ENCODE measurements at places on chromosomes 1 and 21.

DNA sequence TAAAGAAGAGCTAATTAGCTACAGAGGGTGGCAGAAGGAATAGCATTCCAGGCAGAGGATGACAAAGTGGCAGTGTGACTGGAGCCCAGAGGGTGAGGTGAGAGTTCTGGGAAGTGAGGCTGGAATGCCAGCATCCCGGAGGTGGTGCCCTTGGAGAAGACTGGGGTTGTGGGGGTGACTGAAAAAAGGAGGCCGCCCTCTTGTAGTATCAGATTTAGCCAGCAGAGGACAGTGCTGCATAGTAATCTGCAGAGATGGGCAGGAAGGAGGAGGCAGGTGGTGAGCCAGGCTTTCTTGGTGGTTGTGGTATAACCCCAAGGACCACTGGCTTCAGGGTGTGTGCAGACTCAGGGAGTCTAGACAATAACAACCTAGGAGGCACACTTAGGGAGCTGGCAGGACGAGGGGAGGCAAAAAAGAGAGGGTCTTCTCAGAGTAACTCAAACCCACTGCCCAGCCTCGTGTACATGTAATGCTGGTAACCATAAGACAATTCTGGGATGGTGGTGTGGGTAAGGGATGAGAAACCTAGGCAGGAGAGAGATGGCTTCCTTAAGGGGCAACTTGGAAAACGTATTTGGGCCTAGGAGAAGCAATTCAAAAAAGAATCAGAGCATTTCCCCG is 30.5 kb downstream of the MROH7 start:
- peak; percentile 67 for DNase-seq

GRCh38 chr1:159421821-159422220 is 10.2 kb upstream of the OR10J4 start:
- no peak for DNase-seq

GRCh38 chr1:1082776-1083415 is 8.8 kb upstream of the RNF223 start:
- no peak for DNase-seq

GRCh38 chr1:94551449-94551848 is 9.9 kb upstream of the F3 start:
- no peak for DNase-seq

GRCh38 chr1:53123453-53124140 is 18.8 kb downstream of the SLC1A7 start:
- DNase-seq = no peak

DNA sequence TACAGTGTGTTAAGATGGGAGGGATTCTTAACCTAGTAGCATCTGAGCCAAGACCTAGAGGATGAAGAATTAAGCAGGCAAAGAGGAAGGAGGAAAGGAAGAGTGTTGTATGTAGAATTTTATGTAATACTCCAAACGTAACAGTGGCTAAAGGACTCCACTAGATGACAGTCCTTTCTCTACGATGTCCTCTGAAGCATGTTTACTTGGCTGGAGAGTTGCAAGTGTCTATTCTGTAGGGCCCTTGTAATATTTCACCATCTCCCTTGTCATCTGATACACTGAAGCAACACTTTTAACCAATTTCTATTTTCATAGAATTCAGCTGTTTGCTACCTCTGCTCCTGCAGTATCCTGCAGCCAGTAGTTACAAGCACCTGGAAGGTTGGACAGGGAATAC is 2.2 kb upstream of the YBX1 start:
- peak; percentile 31 for DNase-seq

GRCh38 chr1:247459507-247459906 is 1.6 kb upstream of the OR2B11 start:
- DNase-seq = no peak

GRCh38 chr1:231665101-231665500 is 38.5 kb downstream of the DISC1 start:
- no peak for DNase-seq

GRCh38 chr1:230772457-230773395 is 25.5 kb downstream of the CAPN9 start:
- peak; percentile 63 for DNase-seq

- DNase-seq = no peak
Observed at GRCh38 chr1:47161298-47162040, 24.2 kb downstream of the CYP4A22 start.

DNA sequence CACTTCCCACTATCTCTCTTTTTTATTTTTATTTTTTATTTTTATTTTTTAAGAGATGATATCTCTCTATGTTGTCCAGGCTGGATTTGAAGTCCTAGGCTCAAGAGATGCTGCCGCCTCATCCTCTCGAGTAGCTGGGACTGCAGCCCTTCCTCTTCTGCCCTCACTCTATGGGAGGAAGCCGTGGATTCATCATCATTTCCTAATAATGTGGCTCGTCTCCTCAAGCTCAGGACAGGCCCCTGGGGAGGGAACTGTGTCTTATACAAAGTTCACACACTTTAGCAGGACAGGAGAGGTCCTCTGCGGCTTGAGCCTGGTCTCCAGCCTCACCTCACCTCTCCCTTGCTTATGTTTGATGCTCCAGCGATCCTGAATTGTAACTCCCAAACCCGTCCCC is 16.5 kb upstream of the IFFO2 start:
- no peak for DNase-seq

- DNase-seq = peak; percentile 89
Observed at GRCh38 chr1:42913426-42914091, 45.1 kb downstream of the SLC2A1 start.

- DNase-seq = peak; percentile 98
Observed at GRCh38 chr21:33976082-33977016, 60.7 kb upstream of the ATP5PO start.

GRCh38 chr1:217149791-217150190 is 426.6 kb upstream of the ESRRG start:
- DNase-seq = no peak

DNA sequence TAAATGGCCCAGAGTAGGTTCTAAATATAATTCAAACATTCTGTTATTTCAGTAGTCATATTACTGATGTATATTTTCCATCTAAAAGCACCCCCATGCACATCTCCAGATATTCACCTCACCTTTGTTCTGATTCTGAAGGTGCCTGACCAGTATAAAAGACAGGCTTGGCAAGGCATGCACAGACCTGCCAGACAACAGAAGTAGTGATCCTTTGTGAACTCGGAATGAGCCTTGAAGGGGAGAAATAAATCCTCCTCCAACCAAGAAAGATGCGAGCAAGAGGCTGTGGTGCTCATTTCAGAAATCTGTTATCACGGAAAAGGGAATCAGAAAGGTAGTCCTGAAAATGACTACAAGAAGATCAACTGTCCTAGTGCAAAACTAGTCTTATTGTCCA is 287.3 kb downstream of the VAV3 start:
- no peak for DNase-seq

DNA sequence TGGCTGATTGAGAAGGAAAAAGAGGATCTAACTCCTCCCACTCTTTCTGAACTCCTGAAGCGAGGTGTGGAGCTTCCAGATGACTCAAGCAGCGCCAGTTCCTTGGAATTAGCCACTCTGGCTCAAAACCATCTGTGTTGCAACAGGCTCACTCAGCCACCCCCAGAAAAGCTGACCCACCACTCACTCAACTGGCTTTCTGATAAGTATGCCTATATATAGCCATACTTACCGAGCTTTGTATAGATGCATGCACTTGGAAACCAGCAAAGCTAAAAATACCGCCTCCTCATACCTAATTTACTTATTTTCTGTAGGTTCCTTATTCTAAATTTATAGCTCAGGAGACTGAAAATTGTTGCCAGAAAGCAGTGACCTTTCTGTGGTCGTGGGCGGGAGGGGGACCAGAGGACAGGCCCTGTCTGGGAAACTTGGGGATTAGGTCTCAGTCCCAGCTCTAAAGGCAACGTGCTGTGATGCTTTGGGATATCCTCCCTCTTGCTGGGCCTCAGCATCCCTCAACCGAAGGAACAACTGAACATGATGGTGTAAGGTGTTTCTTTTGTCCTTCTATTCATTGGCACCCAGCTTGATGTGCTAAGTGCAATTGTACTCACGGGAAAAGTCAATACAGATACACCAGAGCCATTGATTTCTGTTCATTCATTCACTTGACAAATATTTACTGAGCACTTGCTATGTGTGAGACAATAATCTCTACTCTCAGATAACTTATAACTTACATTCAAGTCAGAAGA is 65.7 kb downstream of the NENF start:
- DNase-seq = peak; percentile 38

DNA sequence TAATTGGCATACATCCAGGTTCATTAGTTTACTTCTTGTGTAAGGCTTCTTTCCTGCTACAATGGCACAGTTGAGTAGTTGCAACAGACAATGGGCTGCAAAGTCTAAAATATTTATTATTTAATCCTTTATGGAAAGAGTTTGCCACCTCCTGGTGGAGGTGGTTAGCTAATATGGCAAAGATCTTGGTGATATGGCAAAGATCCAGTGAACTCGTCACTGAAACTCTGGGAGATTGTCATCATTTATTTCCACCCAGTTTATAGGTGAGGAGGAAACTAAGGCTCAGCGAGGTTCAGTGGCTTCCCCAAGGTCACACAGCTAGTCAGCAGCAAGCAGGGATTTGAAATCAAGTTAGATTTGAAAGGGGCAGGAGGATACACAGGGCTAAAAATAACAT is 16.1 kb upstream of the IFFO2 start:
- peak; percentile 10 for DNase-seq

DNA sequence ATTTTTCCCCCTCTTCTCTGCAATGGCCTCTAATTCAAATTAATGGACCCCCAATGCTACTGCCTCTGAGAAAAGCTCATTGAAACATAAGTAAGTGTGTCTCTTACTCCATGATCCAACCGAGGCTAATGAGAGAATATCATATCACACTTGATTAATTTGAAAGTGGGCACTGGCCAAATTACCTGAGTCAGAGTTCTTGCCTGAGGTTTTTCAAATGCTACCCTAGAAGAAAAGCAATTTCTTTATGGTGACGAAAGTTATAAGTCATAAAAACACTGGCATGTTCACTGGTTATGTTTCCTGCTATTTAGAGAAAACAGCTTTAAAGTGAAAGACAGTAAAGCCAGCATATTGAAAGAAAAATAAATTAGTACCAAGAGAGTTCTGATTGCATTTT is 368.8 kb upstream of the TMPRSS15 start:
- DNase-seq = no peak

- peak; percentile 64 for DNase-seq
Observed at GRCh38 chr1:218339267-218339831, 5.8 kb upstream of the TGFB2 start.

- DNase-seq = no peak
Observed at GRCh38 chr1:241615043-241615974, 24.9 kb downstream of the CHML start.

- no peak for DNase-seq
Observed at GRCh38 chr1:222284466-222284865, 263.4 kb downstream of the HHIPL2 start.

GRCh38 chr1:41981796-41982195 is 63.1 kb upstream of the HIVEP3 start:
- no peak for DNase-seq

GRCh38 chr1:83718338-83718737 is 280.6 kb downstream of the TTLL7 start:
- no peak for DNase-seq

DNA sequence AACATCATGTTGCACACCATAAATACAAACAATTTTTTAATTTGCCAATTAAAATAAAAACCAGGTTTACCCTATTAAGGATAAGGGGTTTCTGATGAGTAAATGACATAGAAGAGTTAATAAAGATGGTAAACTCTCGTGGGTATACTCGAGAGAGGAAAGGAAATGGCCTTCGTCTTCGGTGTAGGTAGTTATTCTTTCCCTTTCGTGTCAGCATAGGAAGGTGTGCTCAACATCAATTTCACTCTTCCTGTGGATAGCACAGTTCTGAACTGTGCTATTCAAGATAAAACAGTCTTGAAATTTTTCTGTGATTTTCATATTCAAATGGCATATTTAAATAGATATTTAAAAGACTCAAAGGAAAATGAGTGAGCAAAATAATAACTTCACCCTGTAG is 98.2 kb downstream of the RGL1 start:
- DNase-seq = no peak

DNA sequence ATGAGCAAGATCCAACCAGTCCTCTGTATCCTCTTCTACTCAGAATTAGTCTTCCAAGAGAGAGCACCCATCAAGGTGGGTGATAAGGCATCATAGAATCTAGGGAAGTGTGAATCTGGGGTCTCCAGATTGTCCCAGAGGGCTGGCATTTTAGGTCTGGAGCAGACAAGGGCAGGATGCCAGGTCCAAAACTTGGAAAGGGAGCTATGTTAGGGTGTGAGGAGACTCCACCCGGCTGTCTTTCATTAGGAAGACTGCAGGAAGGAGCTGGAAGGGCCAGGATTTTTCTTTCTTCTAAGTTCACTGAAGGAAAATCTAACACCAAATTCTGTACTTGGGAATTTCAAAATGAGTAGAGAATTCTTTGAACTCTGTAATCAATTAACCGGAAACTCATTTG is 86.1 kb upstream of the BMP8A start:
- DNase-seq = no peak

- DNase-seq = peak; percentile 20
Observed at GRCh38 chr1:175434283-175434860, 241.8 kb upstream of the KIAA0040 start.

GRCh38 chr1:46315669-46316403 is 12.3 kb downstream of the UQCRH start:
- no peak for DNase-seq

DNA sequence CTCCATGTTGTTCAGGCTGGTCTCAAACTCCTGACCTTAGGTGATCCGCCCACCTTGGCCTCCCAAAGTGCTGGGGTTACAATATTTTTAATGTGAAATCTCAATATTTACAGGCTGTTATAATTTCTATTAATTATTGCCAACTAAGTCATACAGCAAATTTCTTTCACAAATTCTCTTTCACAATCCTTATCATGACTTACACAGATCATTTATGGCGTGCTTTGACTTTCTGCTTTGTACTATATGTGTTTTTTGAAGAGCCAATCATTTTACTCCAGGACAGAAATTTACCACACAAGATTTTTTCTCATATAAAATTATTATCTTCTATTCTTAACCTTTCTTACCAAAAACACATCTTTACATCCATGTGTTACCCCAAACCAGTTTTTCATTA is 1729.9 kb downstream of the NCAM2 start:
- peak; percentile 41 for DNase-seq

DNA sequence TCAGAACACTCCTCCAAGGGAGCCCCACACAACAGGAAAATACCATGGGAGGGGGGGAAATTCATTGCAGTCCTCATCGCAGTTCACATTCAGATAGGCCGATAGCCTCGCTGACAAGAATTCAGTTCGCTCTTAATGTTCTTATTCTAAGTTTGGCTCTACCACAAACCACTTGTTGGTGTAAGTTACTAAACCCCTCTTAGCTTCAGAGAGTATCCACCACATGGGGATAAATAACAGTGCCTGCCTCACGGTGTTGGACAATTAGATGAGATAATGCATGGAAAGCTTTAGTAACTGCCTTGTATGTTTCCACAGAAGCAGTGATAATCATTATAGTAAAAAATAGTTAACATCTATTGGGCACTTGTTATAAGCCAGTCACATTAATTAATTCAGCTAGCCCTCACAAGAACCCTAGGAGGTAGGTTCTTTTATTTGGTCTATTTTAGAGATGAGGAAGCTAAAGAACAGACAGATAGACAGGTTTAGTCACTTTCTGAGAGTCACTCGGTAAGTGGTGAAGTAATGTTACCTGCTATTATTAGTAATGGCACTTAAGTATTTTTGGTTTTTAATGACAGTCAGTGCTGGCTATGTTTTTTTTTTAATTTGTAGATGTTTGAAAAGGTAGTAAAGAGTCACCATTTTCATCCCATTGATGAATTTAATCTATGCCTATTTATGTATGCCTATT is 10.1 kb downstream of the VAV3 start:
- no peak for DNase-seq

GRCh38 chr1:226960944-226961765 is 21.1 kb downstream of the COQ8A start:
- no peak for DNase-seq
